GDM1 (cell line): ENCODE measurements at places on chromosomes 12 and 14.

GRCh38 chr14:56797569-56798446 is 12.5 kb downstream of the OTX2 start:
- no peak for DNase-seq

DNA sequence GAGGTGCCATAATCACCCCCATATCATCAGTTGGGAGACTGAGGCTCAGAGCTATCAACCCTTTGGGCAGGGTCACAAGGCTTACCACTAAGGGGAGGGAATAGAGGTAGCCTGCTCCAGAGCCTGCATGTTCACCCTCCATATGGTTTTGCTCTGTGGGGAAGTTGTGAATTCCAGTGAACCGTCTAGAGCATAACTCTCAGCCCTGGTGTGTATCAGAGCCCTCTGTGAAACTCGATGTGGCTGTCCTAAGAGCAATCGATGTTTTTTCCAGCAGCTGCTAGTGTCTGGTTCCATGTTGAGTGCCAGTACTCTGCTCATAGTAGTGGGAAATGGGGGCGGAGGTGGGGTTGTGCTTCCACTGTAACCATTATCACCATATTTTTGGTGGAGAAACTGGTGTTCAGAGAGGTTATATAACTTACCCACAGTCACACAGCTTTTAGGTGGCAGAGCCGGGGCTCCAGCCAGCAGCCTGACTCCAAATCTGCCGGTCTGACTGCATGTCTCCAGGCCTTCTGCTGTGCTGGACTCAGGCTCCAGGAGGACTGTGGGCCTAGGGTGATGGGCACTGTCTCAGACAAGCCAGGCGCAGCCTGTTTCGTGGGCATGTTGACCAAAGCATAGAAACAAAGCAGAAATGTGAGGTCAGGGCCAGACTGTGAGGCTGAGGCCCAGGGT is 104.2 kb downstream of the ADCK1 start:
- DNase-seq: no peak

DNA sequence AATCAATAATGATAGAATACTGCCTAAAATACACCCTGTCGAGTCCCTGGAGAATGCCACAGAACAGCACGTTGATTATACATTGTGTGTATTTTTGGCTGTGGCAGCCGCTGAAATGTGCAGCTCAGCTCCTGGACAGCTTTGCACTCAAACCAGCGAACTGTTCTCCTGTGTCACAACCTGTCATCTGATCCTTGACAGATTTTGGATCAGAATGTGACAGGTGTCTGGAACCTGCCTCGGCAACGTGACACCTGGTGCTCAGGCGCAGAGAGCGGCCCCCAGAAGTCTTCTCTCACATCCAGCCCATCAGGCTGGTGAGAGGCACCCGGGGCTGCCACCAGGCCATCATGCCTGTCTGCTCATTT is 19.3 kb downstream of the MVK start:
- DNase-seq: no peak

DNA sequence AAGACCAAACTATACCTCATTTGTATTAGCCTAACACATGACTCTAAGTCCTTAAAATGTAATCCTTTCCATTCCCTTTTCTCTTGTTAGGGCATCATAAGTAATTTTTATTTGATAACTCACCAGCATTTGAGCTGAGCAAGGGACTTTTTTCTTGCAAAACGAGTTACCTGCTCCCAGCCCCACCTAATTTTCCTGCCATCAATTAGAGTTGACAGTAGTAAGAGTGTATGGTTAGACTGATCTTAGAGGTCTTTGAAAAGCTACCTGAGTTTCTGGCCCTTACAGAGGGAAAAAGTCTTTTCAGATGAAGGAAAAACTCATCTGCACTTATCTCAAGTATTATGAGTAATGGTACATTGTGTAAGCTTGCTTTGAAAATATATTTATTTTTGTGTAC is 33.7 kb upstream of the AMN start:
- no peak for DNase-seq

GRCh38 chr12:63795944-63796343 is 16.2 kb downstream of the RXYLT1 start:
- no peak for DNase-seq

GRCh38 chr12:46560089-46560488 is 187.5 kb upstream of the SLC38A2 start:
- no peak for DNase-seq

DNA sequence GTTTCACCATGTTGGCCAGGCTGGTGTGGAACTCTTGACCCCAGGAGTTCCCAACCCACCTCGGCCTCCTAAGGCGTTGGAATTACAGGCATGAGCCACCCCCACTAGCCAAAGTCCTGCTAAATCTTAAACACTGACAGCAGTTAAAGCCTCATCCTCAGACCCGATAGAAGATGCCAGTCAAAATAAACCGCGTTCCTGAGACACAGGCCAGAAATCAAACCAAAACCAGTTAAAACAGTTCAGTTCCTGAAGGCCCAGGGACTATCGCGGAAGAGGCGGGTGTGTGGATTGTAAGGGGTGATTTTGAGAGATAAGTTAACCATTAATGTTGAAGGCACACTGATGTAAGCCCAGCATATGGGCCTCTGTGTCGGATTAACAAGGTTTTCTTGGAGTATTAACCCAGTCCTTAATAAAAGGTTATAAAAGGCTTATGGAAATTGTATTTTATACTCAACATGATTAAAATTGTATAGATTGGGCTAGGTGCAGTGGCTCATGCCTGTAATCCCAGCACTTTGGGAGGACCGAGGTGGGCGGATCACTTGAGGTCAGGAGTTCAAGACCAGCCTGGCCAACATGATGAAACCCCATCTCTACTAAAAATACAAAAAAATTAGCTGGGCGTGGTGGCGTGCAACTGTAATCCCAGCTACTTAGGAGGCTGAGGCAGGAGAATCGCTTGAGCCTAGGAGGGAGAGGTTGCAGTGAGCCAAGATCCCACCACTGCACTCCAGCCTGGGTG is 18.7 kb upstream of the CDCA4 start:
- DNase-seq: no peak

DNA sequence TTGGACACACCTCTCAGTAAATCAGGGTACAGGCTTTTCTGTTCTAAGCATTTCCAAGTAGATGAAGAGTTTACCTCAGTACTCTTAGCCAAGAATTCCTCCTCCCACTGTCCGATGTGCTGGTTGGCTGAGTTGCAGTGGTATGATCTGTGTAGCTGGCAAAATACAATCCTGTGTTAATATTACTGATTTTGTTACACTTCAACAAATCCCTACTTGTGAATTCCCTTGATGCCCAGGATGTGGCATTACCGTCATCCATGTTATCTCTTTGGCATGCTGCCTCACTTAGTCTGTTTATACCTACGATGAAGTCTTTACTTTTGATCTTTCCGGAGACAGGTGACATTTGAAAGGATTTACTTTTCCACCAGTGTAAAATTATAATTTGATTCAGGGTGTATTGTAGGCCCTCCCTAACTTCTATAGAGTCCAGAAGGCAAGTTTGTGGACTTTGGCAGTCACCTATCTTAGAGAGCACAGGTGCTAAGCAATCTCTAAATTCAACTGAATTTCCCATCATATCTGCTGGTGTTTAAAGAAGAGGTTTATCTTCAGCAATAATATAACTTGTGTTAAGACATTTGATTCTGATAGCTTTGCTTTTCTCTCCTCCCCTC is 10.1 kb downstream of the CCDC196 start:
- no peak for DNase-seq

- DNase-seq: no peak
These were observed 8.0 kb upstream of the SMARCD1 start for GRCh38 chr12:50077099-50077498.

DNA sequence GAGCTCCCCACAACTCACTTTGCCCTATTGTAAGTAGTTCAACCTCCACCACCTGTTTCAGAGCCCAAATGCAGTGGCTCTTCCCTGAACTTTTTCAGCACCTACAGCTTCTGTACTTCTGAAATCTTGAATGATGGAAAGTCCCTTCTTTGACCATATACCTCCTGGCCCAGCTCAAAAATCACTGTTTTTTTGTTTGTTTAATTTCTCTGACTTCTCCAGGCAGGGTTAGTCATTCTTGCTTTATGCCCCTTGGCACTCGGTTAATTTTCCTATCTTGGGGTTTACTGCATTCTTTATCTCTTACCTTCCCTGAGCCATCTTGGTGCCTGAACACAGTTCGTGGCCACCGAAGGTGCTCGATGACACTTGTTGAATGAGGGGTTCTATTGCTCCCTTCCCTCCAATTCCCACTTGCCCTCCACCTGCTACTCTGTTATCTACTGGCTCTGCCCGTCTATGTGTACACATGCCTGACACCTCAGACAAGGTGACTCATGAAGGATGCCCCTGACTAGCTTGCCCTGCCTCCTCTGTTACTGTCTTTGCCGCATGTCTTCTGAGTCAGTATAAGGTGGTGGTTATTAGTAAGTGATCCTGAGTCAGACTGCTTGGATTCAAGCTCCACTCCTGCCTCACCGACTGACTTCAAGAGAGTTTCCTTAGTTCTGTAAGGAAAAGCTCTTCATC is 4.4 kb downstream of the AMHR2 start:
- DNase-seq: no peak

DNA sequence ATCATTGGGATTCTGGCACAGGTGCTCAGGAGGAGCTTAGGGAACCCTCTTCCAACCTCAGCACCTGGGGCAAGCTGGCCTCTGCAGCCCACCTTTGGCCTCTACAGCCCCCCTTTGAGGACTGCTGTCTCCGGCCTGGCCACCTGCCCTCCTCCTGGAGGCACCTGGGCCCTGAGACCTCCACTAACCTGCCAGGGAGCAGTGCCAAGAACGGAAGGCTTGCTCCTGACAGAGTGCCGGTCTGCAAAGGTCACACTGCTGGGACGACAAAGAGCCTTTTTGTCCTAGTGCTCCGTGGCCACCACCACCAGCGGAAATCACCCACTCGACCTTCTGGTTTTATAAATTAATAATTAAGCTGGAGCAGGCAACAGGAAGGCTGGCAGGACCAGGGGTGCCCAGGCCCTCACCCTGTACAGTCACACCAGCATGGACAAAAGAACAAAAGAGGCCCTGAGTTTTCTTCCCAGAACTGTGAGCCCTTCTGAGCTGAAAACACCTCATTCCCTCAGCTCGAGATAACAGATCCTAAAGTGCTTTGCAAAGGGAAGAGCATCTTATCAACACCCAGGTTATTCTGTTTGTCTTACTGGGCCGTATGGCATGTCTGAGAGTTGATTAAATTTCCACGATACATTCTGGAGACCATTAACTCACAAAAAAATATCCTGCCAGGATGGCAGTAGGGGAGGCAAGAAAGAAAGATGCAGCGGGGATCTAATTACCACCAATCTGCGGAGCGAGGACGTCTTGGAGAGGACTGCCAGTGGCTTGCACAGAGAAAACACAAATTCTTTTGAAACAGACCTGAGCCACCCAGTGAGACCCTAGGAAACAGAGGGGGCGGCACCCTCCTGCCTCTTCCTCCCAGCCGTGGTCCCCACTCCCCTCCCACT is 8.2 kb downstream of the TESC start:
- DNase-seq: no peak

GRCh38 chr14:31414190-31414833 is 6.0 kb downstream of the HEATR5A start:
- no peak for DNase-seq

DNA sequence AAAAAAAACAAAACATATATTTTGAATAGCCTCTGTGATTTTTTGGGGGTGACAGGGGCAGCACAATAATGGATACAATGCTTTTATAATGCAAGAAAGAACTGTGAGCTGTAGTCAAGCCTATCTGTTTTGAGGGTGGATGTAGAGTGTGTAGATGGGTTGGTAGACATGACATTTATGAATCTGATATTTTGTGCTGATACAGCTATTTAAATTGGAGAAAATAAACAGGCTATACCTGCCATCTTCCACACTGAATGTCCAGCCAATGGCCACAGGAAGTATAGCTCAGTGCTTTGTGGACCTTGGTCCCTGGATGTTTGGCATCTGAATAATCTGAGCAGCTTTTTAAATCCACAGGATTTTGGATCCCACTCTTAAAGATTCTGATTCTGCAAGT is 175.0 kb downstream of the NEDD1 start:
- DNase-seq: no peak

DNA sequence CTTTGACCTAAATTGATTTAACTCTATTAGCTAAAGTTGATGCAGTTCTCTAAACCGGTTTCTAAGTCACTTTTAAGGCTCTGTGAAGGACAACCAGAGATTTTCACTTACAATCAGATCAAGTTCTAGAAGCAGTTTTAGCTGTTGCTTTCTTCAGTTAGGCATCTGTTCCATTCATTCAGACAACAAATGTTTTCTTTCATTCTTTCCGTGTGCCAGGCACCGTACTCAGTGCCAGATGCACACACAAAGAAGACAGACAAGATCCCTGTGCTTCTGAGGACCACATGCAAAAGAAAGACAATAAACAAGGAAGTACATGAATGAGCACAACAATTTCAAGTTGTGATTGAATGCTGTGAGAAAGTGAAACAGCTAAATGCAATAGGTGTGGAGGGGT is 11.1 kb upstream of the EGLN3 start:
- DNase-seq: no peak

DNA sequence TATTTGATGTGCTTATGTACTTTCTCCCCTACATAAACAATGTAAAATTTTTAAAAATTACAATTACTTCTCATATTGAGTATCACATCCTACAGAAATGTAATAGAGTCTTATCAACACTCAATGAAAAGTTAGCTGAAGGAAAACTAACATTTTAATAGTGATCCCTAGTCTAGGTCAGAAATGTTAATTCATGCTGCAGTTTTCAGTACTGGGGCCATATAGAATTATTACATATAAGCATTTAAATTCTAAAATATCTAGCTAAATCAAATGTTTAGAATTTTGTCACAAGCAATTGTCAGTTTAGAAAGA is 37.8 kb downstream of the SLC6A15 start:
- no peak for DNase-seq

DNA sequence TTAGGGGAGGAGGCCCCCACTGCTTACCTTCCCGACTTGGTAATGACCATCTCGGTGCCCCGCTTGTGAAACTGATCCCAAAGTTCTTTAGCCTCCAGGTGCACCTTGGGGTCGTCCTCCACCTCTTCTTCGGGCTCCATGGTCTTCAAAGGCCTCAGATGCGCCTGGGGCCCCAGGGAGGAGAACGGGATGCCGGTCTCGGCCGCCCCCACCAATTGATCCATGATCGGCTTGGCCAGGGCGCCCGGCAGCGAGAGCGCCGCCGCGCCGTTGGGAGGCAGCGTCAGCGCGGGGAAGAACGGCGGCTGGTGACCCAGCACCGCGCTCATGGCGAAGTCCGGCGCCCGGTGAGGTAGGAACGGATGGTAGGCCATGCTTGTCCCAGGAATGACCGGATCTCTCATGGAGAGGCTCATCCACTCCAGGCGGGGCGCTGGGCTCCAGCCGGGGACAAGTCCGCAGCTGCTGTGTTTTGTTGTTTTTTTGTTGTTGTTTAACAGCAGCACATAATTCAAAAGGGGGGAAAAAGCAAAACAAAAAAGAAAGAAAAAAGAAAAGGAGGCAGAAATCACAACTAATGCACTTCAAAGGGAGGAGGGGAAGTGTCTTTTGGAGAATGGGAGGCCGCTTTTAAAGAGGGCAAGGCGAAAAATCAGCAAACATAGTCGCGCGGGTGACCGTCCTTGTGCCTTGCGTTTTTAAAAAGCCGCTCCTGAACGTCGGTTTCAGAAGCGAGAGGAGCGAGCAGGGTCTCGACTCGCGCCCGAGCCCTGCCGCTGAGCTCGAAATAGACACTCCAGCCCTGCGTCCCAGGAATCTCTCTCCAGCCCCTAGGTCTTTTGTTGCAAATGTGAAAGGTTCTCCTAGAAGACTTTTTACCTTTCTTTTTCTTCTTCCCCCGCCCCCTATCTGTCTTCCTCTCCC is 928 bp downstream of the TBX3 start:
- DNase-seq: no peak
